ENCODE measurements at places on chromosomes 4 and X. TPM values are rescaled to one million over a fixed set of nuclear protein-coding genes. Genes with fewer than 3 reads are reported as not detected.

DNA sequence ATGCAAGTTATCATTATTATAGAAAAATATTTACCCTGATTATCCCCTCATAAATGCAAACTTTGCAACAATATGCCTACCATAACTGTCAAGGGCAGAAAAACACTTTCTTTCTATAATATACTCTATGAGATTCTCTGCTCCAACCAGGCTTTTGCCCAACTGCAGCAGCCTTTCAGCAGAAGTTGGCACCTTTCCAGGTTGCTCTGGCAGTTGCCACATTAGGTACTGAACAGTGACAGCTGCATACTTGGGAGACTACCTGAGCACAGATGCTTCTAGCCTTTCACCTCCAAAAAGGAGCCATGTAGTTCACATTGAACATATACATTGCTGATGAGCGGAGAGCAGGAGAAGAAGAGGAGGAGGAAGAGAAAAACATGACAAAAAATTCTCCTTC is 69.5 kb upstream of the BRWD3 start:
- no peak for DNase-seq

DNA sequence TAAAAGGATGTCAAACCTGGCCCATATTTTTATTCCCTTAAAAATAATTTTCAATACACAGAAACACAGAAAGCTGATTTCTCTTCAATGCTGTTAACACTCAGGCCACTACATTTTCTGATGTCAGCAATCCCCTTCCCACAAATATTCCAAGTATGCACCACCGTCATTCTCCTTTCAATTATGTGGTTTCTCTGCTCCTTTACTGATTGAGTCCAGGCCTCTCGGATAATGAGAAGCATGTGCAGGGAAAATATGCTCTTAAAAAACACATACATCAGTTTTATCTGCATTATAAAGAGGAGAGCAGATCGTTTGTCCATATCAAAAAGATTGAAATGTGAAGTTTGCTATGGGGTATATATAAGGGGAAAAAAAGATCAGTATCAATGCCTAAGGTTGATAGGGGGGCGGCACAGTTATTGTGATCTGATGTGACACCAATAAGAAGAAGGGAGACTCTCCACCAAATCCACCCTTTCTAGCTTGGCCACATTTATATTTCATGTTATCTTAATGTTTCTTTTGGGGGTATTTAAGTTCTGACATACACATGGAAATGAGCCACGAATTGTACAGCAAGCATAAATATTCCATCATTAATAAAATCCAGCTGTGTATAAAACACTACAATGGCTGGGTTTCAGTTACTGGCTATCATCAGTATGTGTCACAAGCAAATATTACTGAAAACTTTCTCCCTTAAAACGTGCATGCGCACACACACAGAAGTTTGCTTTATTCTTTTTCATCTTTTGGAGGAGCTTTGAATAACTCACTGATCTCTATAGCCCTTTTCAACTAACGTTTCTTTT is 6.4 kb downstream of the AMOT start:
- no peak for DNase-seq

FGA gene
- not detected for total RNA-seq

DNA sequence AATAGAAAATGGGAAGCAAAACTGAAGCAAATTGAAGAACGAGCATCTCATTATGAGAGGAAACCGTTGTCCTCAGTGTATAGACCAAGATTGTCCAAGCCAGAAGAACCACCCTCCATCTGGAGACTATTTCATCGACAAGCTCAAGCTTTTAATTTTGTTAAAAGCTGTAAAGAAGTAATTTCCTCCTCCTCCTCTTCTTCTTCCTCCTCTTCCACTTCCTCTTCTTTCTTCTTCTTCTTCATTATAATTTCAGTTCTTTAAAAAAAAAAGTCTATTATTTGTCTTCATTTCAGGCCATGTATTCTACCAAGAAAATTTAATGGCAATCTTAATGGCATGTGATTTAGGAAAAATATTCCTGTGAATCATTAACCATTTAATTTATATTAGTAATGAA is 7.6 kb downstream of the PRIMPOL start:
- DNase-seq: no peak

XAGE2 gene
- total RNA-seq: not detected

DNA sequence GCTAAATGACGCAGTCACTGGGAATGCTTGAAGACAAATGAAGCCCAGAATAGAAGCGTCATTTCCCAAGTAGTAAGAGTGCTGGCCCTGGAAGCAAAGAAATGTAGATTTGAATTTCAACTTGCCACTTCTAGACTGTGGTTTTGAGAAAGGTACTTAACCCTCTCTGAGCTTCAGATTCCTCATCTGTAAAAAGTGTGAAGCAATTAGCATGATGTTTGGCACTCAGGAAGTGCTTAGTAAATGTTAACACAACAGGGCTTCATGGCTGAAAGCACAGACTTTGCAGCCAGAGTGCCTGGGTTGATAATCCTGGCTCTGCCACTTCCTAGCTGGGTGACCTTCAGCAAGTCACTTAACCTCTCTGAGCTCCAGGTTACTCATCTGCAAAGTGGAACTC is 147.4 kb upstream of the RPS6KA3 start:
- no peak for DNase-seq
